Glomerular endothelial cell (primary cell): ENCODE measurements at places on chromosomes 16 and 17. TPM values are rescaled to one million over a fixed set of nuclear protein-coding genes. Genes with fewer than 3 reads are reported as not detected.

- DNase-seq = no peak
Measured at GRCh38 chr17:46874906-46875305, 23.5 kb downstream of the WNT9B start.

GRCh38 chr16:27324851-27325301 is 11.1 kb downstream of the IL4R start:
- no peak for DNase-seq

- no peak for DNase-seq
Measured at GRCh38 chr16:7332611-7333010, at the start of gene RBFOX1. RBFOX1 (plus strand) TSS chr16:7332845.

DNA sequence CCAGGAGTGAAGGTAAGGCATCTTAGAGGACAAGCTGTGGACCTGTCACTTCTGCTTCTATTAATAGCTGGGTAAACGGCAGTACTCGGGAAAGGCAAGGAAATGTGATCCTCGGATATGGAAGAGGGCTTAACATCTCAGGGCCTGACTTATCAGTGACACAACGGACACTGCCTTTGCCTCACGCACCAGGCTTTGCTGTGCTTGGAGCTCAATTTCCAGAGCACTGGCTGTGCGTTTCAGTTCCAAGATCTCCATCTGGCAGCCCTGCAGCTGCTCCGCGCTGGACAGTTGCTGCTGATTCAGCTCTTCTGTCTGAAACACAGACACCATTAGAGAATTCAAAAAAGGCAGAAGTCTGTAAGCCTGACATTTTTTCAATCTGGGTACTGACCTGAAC is 3.5 kb downstream of the KRT40 start:
- no peak for DNase-seq

GRCh38 chr16:11129378-11129781 is 126.6 kb downstream of the SOCS1 start:
- DNase-seq = no peak

- peak; percentile 14 for DNase-seq
Measured at GRCh38 chr17:74457146-74457819, 9.2 kb upstream of the CD300A start.

DNA sequence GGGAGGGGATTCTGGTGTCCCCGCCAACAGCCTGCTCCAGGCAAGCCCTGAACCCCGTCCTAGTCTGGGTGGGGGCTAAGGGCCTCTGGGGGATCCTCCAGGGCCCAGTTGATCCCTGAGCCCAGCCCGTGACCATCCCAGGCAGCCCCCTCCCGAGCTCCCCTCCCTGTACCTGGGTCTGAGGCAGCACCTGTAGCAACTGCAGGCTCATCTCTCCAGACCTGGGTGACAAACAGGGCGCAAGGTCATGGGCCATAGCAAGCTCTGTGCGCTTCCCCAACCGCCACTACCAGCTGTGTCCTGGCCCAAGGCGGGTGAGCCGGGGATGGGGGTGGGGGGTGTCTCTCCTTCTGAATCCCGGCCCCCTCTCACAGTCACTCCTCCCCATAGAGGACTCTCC is 10.6 kb downstream of the CNGB1 start:
- no peak for DNase-seq

- DNase-seq = no peak
Measured at GRCh38 chr17:12974005-12974531, 43.8 kb downstream of the ELAC2 start.

DNA sequence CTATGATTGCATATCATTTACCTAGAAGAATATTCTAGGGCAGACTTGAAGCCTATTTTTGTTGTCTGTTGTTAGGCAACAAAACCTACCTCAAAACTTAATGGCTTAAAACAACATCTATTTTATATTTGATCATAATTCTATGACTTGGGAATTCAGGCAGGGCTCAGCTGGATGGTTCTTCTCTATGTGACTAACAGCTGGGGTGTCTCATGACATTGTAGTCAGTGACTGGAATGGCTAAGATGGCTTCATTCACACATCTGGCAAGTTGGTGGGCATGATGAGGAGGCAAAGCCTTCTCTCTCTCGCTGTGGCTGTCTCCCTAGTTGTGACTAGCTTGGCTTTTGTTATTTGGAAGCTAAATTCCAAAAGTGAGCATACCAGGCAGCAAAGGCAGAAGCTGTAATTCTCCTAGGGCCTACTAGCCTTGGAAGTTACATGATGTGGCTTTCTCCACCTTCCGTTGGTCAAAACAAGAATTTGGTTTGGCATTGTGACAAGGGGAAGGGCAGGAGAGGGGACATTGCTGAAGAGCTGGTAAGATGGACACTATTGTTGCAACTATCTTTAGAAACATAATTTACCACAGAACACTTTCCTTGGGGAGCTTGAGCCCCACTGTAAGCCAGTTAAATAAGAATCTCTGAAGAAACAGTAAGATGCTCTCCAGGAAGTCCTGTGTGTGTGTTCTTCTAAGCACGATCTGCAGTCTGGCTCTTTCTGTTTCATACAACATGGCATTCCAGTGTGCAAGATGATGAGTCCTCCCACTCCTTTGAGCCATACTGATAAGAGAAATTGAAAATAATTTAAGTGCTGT is 39.4 kb downstream of the ZNRF1 start:
- no peak for DNase-seq

- DNase-seq = no peak
Measured at GRCh38 chr17:4738136-4739121, 1.2 kb upstream of the ZMYND15 start.

GRCh38 chr16:51524555-51525373 is 373.7 kb upstream of the SALL1 start:
- DNase-seq = no peak

- no peak for DNase-seq
Measured at GRCh38 chr17:59483860-59484259, 81.5 kb upstream of the DHX40 start.

- no peak for DNase-seq
Measured at GRCh38 chr16:14388243-14388642, 241.8 kb downstream of the PARN start.

GRCh38 chr16:75264999-75265910 is 13.8 kb upstream of the BCAR1 start:
- DNase-seq = no peak

DNA sequence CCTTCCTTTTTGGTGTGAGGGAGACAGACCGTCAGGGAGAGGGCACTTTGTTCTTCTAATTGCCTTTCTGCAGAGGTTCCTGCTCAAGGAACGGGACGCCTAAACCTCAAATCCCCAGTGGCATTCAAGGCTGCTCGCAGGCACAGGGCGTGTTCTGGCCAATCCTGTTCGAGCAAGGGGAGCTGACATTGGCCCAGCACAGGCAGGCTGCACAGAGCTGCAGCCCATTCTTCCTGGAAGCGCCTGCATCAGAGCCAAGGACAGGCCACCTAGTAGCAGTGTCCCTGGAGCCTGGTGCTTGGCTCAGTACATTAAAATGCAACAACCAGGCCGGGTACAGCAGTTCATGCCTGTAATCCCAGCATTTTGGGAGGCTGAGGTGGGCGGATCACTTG is 72.2 kb upstream of the CREBBP start:
- no peak for DNase-seq

DNA sequence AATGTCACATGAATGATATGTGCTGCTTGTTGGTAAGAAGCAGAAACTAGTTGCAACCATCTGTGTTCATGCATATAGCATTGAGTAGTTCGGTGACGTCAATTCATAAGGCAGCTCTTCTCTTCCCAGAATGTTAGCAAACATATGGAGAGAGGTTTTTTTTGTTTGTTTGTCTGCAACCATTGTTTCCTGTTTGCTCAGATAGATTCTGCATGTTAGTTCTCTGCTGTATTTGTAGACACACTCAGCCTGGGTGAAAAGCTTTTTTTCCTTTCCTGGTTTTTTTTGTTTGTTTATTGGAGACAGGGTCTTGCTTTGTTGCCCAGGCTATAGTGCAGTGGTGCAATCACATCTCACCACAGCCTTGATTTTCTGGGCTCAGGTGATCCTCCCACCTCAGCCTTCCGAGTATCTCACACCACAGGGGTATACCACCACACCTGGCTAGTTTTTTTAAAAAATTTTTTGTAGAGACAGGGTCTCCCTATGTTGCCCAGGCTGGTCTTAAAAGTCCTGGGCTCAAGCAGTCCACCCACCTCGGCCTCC is 16.7 kb downstream of the WSB1 start:
- DNase-seq = no peak

- no peak for DNase-seq
Measured at GRCh38 chr17:68328676-68329075, 37.4 kb downstream of the ARSG start.

DNA sequence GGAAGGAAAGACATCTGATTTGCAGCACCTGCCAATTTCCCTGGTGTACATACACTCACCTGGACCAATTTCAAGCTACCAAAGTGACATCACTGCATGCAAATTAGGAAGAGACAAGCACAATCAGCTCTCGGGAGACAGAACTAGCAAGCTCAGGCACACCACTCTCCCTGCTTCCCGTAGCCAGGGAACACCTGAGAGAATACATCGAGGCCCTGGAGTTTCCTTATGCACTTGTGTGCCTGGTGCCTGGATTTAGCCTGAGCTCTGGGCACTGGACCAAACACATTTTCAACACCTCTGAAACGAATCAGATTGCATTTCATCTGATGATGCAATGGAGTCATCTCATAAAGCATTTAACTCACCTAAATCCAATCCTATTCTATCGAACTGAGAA is 110.5 kb downstream of the HS3ST2 start:
- no peak for DNase-seq

DNA sequence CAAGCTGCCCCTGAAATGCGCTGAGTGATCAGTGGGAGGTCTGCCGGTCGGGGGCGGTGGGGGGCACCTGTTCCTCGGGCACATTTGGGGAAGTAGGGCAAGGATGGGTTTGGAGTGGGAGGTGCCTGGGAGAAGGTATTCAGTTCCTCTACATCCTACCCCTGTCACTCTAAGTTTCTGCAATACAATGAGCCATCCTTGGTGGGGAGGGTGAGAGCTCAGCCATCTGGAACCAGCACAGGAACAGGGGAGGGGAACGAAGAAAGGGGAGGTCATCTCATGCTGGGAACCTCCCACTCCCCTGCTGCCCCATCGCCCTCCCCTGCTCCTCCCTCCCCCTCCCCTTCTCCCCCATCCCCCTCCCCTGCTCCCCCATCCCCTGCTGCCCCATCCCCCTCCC is 4.2 kb downstream of the DPH1 start:
- DNase-seq = no peak

GRCh38 chr17:76998839-76999238 is 130.6 kb downstream of the MGAT5B start:
- no peak for DNase-seq

- DNase-seq = no peak
Measured at GRCh38 chr16:79902351-79902750, 301.8 kb upstream of the MAF start.

GRCh38 chr17:35297666-35298065 is 54.8 kb downstream of the SLFN5 start:
- DNase-seq = no peak

- no peak for DNase-seq
Measured at GRCh38 chr16:58265480-58266052, 29.3 kb downstream of the PRSS54 start.

DNA sequence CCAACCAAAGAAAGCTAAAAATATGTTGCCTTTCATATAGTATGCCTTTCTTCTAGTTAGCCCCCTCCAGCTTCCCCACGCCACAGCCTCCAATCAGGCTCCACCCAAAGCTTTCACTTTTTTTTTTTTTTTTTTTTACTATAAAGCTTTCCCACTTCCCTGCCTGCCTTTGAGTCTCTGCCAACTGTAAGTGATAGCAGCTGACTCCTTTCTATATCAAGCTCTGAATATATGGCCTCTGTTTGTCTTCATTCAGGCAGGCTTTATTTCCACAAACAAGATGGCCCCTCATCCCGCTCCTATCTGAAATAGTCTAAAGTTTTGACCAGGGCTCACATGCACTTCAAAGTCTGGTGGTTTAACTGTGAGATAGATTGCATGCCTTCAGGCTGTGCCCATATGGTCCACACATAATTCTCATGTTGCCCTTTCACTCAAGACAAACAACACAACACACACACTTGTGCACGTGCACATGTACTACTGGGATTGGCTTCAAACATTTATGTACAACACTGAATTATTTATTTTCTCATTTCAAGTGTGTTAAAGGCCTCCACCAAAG is 39.8 kb upstream of the DYNLRB2 start:
- DNase-seq = no peak

- no peak for DNase-seq
Measured at GRCh38 chr16:46712911-46713310, 23.5 kb downstream of the ORC6 start.

GRCh38 chr17:42683407-42684034 is 1.2 kb downstream of the CNTNAP1 start:
- DNase-seq = no peak

- DNase-seq = no peak
Measured at GRCh38 chr17:75808549-75808904, 23.9 kb downstream of the UNK start.

- no peak for DNase-seq
Measured at GRCh38 chr17:38815576-38816193, 9.4 kb downstream of the CWC25 start.

DNA sequence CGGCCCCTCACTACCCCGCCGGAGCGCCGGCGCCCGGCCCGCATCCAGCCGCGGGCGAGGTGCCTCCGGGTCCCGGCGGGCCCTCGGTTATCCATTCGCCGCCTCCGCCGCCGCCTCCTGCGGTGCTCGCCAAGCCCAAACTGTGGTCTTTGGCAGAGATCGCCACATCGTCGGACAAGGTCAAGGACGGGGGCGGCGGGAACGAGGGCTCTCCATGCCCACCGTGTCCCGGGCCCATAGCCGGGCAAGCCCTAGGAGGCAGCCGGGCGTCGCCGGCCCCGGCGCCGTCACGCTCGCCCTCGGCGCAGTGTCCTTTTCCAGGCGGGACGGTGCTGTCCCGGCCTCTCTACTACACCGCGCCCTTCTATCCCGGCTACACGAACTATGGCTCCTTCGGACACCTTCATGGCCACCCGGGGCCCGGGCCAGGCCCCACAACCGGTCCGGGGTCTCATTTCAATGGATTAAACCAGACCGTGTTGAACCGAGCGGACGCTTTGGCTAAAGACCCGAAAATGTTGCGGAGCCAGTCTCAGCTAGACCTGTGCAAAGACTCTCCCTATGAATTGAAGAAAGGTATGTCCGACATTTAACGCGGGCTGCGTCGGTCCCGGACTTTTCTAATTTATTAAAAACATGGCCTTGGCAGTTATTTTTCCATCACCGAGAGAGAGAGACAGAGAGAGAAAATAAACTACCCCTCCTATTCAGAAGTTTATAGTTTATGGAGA is 2.8 kb downstream of the IRX5 start:
- no peak for DNase-seq

EEF2K gene
- total RNA-seq = 20.6 and 26.5 TPM in 2 replicates

HOXB13 gene
- total RNA-seq = not detected in 2 replicates

ATP1B2 gene
- not detected in 2 replicates for total RNA-seq

MT1E gene
- total RNA-seq = 15.1 and 105 TPM in 2 replicates

SNAI3 gene
- total RNA-seq = 0.12 TPM in 1 of 2 replicates, not detected in the other

CRISPLD2 gene
- total RNA-seq = 9.9 and 19.0 TPM in 2 replicates

TP53TG3F gene
- total RNA-seq = not detected in 2 replicates

TLCD3B gene
- total RNA-seq = 0.82 TPM in 1 of 2 replicates, not detected in the other

KRT24 gene
- not detected in 2 replicates for total RNA-seq

TBC1D3B gene
- total RNA-seq = 0.39 and 1.3 TPM in 2 replicates

EVPLL gene
- not detected in 2 replicates for total RNA-seq

HBQ1 gene
- total RNA-seq = 3.7 and 4.9 TPM in 2 replicates

DPEP1 gene
- 1.8 TPM in 1 of 2 replicates, not detected in the other for total RNA-seq

MYH3 gene
- total RNA-seq = 0.23 and 0.39 TPM in 2 replicates

TMEM11 gene
- 33.8 and 33.9 TPM in 2 replicates for total RNA-seq

CRHR1 gene
- total RNA-seq = not detected in 2 replicates
